ENCODE measurements at places on chromosomes 5 and 9.

DNA sequence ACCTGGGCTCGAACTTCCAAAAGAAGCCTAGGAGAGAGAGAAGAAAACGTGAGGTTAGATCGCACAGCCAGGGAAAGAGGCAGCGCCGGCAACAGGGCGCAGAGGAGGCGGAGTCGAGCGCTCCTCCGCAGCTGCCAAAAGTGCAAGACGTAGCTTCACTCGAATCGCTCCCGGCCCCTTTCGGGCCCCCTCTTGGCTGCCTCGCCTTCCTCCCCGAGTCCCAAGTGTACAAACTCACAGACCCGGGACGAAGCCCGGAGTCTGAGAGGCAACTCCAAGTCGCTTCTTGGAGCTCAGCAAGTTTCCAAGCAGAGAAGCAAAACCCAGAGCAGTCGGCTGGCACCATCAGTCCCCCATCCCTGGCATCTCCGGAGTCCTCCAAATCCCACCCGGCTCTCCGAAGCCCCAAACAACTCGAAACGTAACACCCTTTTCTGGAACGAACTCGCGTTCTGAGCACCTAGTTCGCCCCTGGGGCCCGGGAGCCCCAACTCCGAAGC, 1.2 kb downstream of the MIER3 start:
- peak; percentile 75 for DNase-seq

DNA sequence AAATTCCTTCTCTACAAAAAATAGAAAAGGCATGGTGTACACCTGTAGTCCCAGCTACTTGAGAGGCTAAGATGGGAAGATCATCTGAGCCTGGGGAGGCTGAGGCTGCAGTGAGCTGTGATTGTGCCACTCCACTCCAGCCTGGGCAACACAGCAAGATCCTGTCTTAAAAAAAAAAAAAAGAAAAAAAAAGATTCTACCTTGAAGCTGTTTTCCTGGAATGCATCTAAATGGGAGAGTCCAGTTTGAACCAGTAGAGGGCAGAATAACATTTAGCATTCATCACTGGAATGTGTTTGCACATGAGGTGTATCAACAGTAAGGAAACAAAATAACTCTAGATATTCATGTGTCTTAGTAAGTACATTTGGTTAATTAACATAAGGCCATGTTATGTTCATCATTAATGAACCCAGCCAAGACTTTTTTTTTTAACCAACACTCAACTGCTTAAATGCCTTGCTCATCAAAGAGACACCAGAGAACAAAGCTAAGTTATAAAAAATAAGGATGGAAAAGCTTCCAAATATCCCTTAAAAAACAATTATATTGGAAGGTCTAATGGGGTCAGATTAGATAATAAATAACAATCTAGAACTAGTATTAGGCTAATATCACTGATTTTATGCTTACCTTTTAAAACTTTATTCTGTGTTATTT, 16.1 kb downstream of the IFNE start:
- peak; percentile 13 for DNase-seq

- no peak for DNase-seq
Observed at GRCh38 chr5:157271740-157272271, 5.9 kb downstream of the CYFIP2 start.

DNA sequence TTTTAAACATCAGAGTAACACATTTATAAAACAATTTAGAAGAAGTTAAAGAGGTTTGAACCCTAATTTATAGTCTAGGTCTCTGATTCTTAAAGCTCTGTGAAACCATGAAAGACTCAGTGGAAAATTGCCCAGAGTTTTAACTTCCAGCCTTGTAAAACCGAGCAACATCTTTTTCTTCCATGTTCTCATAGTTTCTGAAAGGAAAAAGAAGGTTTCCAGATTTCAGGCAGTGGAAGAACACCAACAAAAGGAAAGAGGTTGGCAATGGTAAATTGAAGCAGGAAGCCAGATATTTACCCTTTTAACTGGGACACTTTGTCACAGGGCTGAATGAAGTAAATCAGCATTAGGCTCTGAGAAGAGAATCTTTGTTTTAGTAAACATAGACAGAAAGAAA, 1999.3 kb downstream of the MAT2B start:
- no peak for DNase-seq

GRCh38 chr9:90189306-90189705, 453.3 kb downstream of the DIRAS2 start:
- DNase-seq: no peak
